ENCODE measurements at places on chromosomes 2 and 18.

GRCh38 chr18:63511285-63511684, 30.9 kb upstream of the SERPINB12 start:
- DNase-seq: no peak

DNA sequence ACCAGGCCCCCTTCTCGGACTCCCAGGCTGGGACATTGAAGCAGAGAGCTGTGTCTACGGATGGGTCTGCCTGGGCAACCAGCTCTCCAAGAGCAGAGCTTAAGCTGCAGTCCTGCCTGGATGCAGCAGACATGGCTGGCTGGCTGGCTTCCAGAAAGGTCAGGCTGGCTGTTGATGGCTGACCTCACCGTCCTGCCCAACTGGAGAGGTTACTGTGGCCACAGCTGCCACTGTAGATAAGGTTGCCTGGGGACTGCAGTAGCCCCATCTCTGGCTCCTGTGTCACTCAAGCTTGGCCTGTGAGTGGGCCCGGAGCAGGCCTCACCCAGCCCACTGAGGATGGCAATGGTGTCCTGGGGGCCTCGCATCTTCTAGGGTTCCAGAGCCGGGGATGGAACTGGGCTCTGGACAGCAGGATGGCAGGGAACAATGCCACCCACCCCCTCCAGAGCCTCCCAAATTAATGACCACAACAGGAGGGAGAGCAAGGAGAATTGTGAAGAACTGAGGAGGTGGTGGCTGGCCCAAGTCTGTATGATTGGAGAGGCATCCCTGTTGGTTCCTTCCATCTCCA, 37.0 kb upstream of the FOSL2 start:
- DNase-seq: no peak

- no peak for DNase-seq
Measured at GRCh38 chr2:240284503-240285259, 144.2 kb upstream of the OTOS start.

DNA sequence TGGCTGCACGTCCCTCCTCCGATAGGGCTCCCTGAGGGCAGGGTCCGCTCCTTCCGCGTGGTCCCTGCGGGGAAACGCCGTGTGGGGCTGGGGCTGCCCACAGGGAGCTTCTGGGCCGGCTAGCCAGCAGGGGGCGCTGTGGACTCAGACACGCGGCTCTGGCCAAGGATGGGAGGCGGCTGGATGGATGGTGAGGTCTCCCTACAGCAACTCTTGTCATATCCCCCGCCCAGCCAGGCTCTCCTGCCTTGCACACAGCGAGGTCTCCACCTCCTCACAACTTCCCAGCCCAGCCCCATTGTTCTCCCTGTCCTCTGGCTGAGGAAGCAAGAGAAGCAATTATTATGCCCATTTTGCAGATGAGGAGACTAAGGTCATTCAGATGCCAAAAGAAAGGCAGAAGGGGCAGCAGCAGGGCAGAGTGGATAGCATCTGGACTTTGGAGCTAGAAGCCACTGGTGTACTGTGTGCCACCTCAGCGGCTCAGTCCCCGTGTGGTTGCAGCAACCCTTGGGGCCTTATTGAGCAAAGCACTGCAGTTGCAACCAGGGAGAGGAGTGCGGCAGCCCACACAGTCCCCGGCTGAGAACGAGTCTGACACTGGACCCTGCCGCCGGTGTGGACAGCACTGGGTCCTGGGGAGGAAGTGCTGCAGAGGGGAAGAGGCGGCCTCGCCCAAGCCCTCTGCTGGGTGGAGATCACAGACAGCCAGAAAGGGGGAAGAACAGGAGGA, 99.0 kb downstream of the ZFP36L2 start:
- no peak for DNase-seq

DNA sequence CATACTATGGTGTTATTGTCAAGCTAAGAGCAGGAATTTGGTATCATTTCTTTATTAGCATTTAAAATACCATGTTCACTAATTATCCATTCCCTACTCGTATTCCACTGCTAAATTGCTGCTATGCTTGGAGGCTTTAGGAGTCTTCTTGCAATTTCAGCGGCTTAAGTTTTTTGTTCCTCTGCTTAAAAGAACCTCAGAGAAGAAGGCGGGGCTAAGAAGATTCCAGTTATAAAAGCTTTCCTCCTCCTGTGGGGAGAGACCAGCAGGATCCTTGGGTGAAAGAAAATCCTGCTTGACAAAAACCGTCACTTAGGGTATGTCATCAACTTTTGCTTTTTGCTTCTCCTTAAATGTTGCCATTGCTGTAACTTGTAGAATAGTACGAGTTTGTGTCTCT, at the start of gene TRPM8:
Gene TRPM8 (plus strand): TSS at position 258 of the 400 bp plus-strand sequence. CDS start 9,165 bp downstream, outside the sequence.
- DNase-seq: no peak

DNA sequence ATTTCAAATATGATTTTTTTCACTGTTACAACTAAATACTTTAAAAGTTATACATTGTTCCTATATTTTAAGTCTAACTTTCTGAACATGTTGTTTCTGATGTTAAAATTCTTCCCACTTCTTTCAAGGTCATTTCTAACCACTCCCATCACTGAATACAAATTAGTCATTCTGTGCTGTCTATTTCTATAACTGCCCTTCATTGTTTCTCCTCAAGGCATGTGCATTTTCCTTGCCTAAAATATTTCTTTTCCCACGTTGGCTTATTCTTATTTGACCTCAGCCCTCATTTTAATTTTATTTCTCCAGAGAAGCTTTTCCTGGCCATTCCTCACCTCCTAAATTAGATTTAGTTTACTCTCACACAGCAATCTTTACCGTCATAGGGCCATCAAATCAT, 198.9 kb upstream of the GULP1 start:
- no peak for DNase-seq

- DNase-seq: no peak
Measured at GRCh38 chr2:172114579-172114978, 11.9 kb upstream of the DLX2 start.

GRCh38 chr2:19355416-19355821, 3.0 kb downstream of the OSR1 start:
- no peak for DNase-seq

GRCh38 chr2:147639891-147640290, 204.9 kb upstream of the ACVR2A start:
- no peak for DNase-seq

- DNase-seq: no peak
Measured at GRCh38 chr2:73075477-73076373, 4.2 kb upstream of the SFXN5 start.

GRCh38 chr2:42223855-42224268, 54.7 kb downstream of the EML4 start:
- DNase-seq: no peak

GRCh38 chr2:96501886-96502810, 3.0 kb downstream of the NEURL3 start:
- no peak for DNase-seq

- no peak for DNase-seq
Measured at GRCh38 chr2:157059036-157059435, 198.5 kb upstream of the GALNT5 start.

GRCh38 chr2:171430516-171431410, 3.0 kb downstream of the METTL8 start:
- DNase-seq: no peak
